H1 (cell line): ENCODE measurements at places on chromosomes 5 and 9.

- no peaks in the 10 kb centered on the region for H3K27me3 ChIP-seq
- H3K27ac ChIP-seq: no peak overlapping the region
- no peak overlapping the region for H3K4me3 ChIP-seq
Measured at GRCh38 chr5:130171699-130172098, 267.4 kb downstream of the CHSY3 start.

GRCh38 chr9:71518045-71518827 lies 250.1 kb downstream of the CEMIP2 start:
- no peak overlapping the region for H3K4me3 ChIP-seq
- no peak for DNase-seq
- no peaks in the 10 kb centered on the region for H3K27me3 ChIP-seq
- H3K27ac ChIP-seq: no peak overlapping the region

GRCh38 chr5:42881416-42882117 lies 69.9 kb upstream of the SELENOP start:
- H3K4me1 ChIP-seq: no peaks in the 10 kb centered on the region
- no peak overlapping the region for H3K27ac ChIP-seq

GRCh38 chr5:141838326-141839014 lies 39.7 kb downstream of the PCDH1 start:
- no peak overlapping the region; the same call in 1 of the 2 replicates for H3K4me3 ChIP-seq
- H3K27ac ChIP-seq: peak overlapping the region; percentile 95
- peaks cover 69% of the 10 kb centered on the region for H3K4me1 ChIP-seq
- DNase-seq: peak; percentile 66
- no peaks in the 10 kb centered on the region for H3K27me3 ChIP-seq

DNA sequence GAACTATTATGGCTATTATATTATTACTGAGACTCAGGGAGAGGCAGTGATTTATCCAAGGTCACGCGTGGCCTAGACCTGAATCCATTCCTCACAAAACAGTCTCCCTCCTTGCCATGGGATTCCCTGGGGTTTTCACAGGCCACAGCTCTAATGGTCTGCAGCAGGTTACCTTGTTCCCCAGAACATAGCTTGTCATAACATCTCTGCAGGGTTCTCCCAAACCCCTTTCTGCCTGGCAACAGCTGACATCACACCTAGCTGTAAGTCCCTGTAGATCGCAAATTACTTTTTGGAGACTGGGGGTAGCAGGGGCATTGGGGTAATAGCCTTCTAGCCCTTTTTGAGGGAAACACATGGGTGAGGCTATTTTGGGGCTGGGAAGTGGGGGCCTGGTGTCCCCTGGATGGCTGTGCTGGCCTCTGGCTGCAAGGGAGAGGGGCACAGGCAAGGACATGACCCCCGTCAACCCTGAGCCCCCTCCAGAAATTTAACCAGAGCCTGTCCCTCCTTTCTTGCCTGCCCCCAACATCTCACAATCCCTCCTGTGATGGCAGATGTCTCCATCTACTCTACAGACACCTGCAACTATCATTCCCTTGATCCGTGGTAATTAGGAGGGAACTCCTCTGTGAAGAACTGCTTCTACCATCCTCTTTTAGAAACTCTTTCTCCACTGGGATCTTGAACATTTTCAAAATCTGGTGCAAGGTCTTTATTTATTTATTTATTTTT lies 1.3 kb downstream of the CD74 start:
- no peaks in the 10 kb centered on the region for H3K27me3 ChIP-seq
- peaks cover 11% of the 10 kb centered on the region for H3K4me1 ChIP-seq
- DNase-seq: peak; percentile 61
- no peak overlapping the region for H3K4me3 ChIP-seq

DNA sequence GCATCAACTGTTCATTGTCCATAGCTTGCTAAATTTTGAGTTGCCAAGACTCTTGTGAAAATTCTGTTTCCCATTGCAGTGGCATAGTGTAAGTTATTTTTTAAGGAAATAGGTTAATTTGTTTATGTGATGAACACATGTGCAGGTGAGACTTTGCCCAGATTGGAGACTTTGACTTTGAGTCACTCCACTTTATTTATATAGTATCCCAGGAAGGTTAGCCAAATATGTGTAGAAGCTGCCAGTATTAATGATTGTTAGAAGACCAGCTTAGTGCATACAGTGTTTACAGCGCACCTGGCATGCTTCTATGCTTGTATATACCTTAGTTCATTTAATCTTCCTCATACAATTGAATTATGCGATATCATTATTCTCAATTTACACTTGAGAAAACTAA lies 51.0 kb downstream of the MTAP start:
- H3K36me3 ChIP-seq: peaks cover 9% of the 10 kb centered on the region
- no peak for DNase-seq
- H3K27ac ChIP-seq: no peak overlapping the region
- no peak overlapping the region for H3K4me3 ChIP-seq
- no peaks in the 10 kb centered on the region for H3K27me3 ChIP-seq
- H3K4me1 ChIP-seq: no peaks in the 10 kb centered on the region

DNA sequence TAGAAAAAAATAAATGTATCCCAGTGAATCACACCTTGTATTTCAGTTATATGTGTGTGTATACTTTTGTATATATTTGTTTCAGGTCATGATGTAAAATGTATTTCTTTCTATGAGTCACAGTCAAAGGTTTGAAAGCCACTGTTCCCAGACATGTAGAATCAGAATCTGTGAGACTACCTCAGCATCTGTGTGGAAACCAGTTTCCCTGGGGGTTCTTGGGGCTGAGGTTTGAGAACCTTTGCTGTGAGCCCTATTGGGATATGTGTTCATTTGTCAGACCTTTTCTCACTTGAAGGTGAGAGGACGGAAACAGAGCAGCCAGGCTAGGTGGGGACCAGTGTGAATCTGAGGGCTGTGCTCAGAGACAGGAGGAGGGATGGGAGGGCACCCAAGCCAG lies 78.7 kb upstream of the SAP30L start:
- H3K27ac ChIP-seq: no peak overlapping the region
- H3K4me1 ChIP-seq: peaks cover 6% of the 10 kb centered on the region; the same call in 1 of the 2 replicates
- no peaks in the 10 kb centered on the region for H3K27me3 ChIP-seq

GRCh38 chr5:159508344-159508743 lies 178.1 kb upstream of the IL12B start:
- no peak overlapping the region for H3K27ac ChIP-seq
- no peaks in the 10 kb centered on the region for H3K4me1 ChIP-seq
- no peak for DNase-seq
- H3K36me3 ChIP-seq: no peaks in the 10 kb centered on the region
- H3K4me3 ChIP-seq: no peak overlapping the region

- H3K4me1 ChIP-seq: peaks cover 10% of the 10 kb centered on the region; the same call in 1 of the 2 replicates
- no peaks in the 10 kb centered on the region for H3K27me3 ChIP-seq
- H3K27ac ChIP-seq: no peak overlapping the region
- H3K36me3 ChIP-seq: no peaks in the 10 kb centered on the region
- H3K4me3 ChIP-seq: no peak overlapping the region
Measured at GRCh38 chr5:59608745-59609144, 284.8 kb downstream of the PDE4D start.

DNA sequence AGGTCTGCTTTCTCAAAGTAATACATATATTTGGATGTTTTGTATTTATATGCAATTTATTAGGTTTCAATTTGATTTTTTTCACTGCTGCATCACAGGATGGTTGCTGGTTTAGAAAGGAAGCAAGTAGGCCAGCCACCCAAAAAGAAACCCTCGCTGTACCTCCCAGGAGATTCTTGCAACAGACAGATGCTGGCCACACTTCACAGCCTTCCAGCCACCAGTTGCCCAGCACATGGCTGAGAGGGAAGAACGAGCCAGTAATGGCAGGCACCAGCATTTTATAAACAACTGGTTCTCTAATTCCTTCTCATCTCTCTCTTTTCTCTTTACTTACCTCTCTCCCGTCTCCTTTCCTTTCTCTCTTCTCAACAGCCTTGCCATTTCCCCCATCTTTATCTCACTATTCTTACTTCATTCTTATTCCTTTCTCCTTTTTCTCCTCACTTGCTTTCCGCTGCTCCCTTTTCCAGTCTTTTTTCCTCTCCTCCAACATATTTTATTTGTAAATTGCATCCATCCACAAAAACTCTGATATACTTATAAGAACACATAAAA lies 38.9 kb downstream of the EFNA5 start:
- no peak for DNase-seq
- H3K4me1 ChIP-seq: peaks cover 11% of the 10 kb centered on the region

GRCh38 chr5:63803165-63803564 lies 159.1 kb downstream of the HTR1A start:
- no peaks in the 10 kb centered on the region for H3K4me1 ChIP-seq
- H3K27ac ChIP-seq: no peak overlapping the region
- H3K36me3 ChIP-seq: no peaks in the 10 kb centered on the region
- no peak overlapping the region for H3K4me3 ChIP-seq
- no peak for DNase-seq

- no peak overlapping the region for H3K4me3 ChIP-seq
- H3K4me1 ChIP-seq: peaks cover 10% of the 10 kb centered on the region
- no peaks in the 10 kb centered on the region for H3K36me3 ChIP-seq
- no peaks in the 10 kb centered on the region for H3K27me3 ChIP-seq
Measured at GRCh38 chr9:37336150-37336549, 86.3 kb upstream of the GRHPR start.

- DNase-seq: no peak
- no peak overlapping the region for H3K27ac ChIP-seq
- no peaks in the 10 kb centered on the region for H3K36me3 ChIP-seq
- H3K4me1 ChIP-seq: no peaks in the 10 kb centered on the region
- no peaks in the 10 kb centered on the region for H3K27me3 ChIP-seq
- H3K4me3 ChIP-seq: no peak overlapping the region
Measured at GRCh38 chr5:2251751-2252150, 369.0 kb upstream of the IRX4 start.

DNA sequence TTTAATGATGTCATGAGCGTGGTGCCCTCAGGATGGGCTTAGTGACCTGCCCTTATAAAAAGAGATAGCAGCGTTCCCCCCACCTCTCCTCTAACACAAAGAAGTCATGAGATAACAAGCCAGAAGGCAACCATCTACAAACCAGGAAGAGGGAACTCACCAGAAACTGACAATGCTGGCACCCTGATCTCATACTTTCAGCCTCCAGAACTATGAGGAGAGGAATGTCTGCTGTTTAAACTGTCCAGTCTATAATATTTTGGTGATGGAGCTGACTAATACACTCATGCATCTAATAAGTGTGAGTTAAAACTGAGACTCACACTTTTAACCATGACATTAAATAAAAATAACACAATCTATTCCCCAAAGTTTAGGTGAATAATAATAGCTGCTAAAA lies 156.1 kb upstream of the SPEF2 start:
- no peak overlapping the region for H3K27ac ChIP-seq
- H3K27me3 ChIP-seq: no peaks in the 10 kb centered on the region
- no peak overlapping the region for H3K4me3 ChIP-seq
